ENCODE measurements at places on chromosomes 1 and 21. TPM values are rescaled to one million over a fixed set of nuclear protein-coding genes. Genes with fewer than 3 reads are reported as not detected.

Gene CTSS
- total RNA-seq = 77.3 TPM

GRCh38 chr1:2880086-2880485 is 78.6 kb upstream of the TTC34 start:
- no peak for DNase-seq

DNA sequence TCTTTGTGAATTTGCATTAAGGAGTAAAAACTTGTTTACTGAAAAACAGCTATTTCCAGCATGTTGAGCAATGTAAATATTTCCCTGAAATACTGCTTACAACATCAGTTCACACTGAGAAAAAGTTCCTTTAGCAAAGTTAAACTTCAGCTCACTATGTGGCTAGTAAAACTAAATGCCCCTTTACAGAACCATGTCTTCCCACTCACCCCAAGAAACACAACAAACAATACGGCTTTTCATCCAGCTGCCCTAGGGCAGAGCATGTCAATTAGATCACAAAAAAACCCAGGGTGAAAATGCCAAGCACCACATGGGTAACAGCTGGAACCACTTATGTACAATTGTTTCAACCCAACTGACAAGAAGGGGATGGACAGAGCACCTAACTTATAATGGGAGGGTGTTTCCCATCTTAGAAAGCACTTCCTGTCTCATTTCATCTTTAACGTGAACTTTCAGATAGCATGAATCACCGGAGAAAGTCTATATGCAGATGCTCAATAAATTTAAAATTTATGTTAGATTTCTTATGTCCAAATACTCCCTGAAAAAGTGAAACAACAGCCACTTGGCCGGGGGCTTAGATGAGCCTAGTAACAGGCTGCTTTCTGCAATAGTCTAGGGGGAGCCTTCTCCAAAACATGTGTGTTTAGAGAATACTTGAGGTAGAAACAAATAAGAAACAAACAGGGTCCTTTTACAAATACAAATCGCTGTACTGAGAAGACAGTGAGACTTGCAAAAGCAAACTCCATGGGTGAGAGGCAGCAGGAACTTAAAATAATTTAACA is 6.6 kb downstream of the NID1 start:
- no peak for DNase-seq

DNA sequence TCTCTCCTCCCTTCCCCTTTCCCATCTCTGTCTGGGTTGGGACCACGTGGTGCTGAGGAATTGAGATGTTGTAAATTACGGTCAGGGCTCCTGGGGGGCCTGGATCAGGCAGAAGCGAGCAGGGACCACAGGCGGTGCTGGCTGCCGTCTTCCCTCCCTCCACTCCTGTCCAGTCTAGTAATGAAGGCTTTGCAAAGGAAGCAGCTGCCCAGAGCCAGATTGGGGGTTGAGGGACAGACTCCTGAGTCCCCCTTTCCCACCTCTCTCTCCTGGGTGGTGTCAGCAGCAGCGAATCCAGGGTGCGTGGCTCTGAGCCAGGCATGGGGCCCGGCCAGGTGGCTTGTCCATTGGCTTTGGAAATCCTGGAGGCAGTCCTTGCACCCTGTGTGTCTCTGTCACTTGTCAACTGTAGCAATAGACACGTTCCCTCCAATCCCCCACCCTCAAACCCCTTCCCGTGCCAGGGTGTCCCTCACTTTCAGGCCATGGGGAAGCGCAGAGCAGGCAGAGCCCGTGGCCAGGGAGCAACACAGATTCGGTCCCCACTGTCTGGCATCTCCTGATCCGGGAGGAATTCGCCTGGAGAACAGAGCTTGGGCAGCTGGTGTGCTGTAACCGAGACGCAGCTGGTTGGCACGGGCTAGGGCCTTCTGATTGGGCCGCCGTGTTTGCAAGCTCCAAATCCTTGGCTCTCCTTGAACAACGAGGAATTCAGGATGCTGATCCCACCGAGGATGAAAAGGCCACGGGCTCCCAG is 64.8 kb upstream of the WNT4 start:
- no peak for DNase-seq

DNA sequence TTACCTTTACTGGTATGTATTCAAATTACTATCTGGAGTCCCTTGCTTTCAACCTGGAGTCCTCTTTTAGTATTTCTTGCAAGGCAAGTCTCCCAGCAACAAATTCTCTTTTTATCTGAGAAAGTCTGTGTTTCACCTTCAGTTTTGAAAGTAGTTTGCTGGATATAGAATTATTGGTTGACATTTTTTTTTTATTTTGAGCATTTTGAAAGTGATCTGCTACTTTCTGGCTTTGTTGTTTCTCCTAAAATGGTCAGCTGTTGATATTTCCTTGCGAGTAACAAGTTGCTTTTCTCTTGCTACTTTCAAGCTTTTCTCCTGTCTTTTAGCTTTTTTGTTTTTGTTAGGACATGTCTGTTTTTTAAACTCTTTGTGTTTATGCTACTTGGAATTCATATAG is 126.1 kb downstream of the TRIM33 start:
- no peak for DNase-seq

GRCh38 chr1:59419361-59420140 is 122.7 kb downstream of the FGGY start:
- DNase-seq = no peak

DNA sequence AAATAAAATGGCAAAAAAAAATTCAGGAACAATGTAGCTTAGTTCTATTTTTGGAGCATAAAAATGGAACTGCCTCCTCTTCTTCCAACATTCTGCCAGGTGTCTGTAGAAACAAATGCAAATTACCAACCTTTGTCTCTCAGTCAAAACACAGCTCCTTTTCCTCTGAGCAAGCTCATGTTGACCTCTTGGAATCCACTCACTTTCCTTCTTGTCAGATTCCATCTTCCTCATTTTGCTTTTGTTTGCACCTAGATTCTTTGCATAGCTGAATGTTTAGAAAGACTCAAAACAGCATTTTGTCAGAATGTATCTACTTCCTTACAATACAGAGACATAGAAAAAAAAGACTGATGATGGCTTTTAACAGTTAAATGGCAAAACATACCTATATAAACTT is 178.2 kb downstream of the ADGRL2 start:
- DNase-seq = no peak

DNA sequence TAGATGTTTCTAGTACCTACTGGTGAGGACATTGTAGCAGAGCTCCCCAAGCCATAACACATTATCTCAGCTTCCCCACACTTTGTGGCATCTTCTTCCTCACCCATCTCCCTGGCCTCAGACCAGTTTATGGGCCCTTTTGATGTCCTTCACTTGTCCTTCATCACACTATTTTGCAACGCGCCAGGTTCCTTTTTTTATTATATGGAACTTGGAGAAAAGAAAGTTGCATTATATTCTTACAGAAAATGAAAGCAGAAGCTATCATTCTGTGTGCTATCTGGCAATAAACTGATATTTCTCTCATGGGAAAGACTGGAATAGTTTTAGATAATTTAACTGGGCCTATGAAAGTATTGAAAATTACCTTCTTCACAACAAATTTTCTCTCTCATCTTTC is 196.9 kb upstream of the ETV3 start:
- DNase-seq = no peak

Data from ureter (tissue), 1 donor.